ENCODE measurements at places on chromosomes 3 and 15.
A peak's percentile ranks its signal among the peaks of the same experiment; 100 is the strongest.

DNA sequence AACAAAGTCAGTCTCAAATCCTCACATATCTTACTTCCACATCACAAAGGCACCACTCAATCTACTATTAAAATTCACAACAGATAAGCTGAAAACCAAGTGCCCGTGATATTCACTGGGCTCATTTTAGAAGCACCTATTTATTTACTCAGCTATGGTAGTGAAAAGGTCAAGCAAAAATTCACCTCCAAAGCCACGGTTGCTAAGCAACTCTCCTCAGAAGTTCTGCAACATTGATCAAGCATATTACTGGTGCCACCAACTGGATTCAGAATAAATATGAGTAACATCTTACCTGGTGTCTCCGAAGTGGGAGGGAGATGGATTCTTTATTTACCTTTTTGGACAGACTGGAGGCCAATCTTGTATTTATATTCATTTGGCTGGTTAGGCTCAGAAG, 714.8 kb downstream of the FHIT start:
- DNase-seq = no peak

GRCh38 chr3:47420511-47421484, 40.0 kb downstream of the PTPN23 start:
- peak; percentile 95 for DNase-seq

GRCh38 chr3:127119693-127120464, 73.1 kb upstream of the PRR23E start:
- DNase-seq = no peak

- DNase-seq = no peak
These were observed 86.0 kb upstream of the VGLL3 start for GRCh38 chr3:87076946-87077345.

GRCh38 chr15:63502843-63503738, 1.3 kb upstream of the USP3 start:
- DNase-seq = peak; percentile 98

GRCh38 chr3:98786364-98787006, 23.3 kb downstream of the ST3GAL6 start:
- peak; percentile 54 for DNase-seq

GRCh38 chr15:35720019-35720418, 174.1 kb upstream of the DPH6 start:
- no peak for DNase-seq

GRCh38 chr15:42285034-42285433, 11.8 kb upstream of the TMEM87A start:
- DNase-seq = no peak

- no peak for DNase-seq
These were observed 7.9 kb upstream of the TSEN2 start for GRCh38 chr3:12476238-12476897.

GRCh38 chr15:68211656-68212320, 6.7 kb upstream of the CALML4 start:
- DNase-seq = no peak

DNA sequence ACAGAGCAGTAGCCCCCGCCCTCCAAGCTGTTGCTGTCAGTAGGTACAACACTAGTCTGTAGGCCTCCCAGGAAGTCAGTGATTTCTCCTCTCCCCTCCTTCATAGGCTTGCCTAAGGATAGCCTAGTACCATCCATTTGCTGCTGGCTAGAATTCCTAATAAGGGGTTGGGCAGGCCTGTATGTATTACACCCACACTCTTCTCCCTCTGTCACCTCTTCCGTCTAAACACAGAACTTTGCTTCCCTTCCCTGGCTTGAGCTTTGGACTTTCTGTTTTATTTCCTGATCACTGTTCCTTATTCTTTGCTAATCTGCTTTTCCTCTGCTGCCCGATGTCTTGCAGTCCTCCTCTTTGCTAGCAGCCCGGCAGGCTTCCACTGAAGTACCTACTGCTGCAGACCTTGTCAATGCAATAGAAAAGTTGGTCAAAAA, 93.4 kb upstream of the UMPS start:
- DNase-seq = peak; percentile 61

DNA sequence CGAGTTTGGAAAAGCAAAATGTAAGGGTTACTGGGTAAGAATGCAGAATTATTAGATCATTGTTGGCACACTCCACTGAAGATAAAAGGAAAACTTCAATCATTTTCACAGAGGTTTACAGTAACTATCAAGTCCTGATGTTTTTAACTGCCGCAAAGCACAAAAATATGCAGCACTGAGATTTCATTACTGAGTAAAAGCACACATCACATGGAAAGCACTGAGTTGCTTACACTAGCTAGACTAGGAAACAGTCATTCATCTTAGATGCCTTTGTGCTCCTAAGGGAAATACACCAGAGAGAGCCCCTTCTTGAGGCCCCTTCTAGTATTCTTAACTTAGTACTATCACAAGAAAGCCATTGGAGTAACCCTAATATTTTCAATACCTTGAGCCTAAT, 11.8 kb upstream of the P2RY1 start:
- no peak for DNase-seq

GRCh38 chr3:1609416-1609815, 489.2 kb upstream of the CNTN4 start:
- no peak for DNase-seq

DNA sequence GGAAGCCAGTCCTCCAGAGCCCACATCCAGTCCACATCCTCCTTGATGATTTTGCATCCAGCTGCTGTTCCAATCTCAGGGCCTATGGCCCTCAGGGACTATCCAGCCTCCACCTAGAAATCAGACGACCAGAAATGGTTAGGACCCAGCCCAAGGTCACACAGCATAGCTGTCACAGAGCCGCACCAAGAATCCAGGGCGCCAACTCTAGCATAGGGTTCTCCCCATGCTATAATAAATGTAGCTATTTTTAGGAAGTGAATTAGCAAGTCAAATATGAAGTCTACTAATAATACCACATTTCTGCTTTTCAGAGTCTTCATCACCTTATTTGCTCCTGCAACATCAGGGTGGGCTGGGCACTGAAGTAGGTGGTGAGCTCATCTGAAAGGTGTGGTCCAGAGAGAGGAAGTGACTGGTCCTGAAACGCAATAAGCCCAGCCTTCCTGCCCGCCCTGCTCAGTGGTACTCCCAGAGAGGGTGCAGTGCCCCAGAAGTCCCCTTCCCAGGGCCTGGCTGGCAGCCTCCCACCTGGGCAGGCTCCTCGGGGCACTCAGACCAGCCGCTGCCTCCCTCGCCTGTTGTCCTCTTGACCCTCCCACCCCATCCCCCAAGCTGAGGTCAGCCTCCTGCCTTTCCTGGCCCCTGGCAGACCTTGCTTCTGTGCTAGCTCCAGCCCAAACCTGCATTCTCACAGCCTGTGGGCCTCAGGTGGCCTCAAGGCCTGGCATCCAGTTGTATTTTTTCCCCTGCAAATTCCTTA, 17.6 kb upstream of the CYP11A1 start:
- peak; percentile 19 for DNase-seq

DNA sequence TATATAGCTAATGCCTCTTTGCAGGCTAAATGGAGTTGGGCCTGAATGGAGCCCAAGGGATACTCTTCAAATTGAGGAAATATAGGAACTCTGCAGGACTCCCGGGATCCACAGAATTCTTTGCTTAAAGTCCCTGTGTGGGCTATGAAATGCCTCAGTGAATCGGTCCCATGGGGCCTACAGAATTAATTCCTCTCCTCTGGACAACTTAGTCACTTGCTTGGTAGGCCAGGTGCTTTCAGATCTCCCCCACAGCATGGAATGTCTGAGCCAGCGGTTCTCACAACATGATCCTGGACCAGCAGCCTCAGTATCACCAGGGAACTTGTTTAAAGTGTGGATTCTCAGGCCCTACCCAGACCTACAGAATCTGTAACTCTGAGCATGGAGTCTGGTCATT, 15.1 kb upstream of the PRICKLE2 start:
- DNase-seq = no peak

DNA sequence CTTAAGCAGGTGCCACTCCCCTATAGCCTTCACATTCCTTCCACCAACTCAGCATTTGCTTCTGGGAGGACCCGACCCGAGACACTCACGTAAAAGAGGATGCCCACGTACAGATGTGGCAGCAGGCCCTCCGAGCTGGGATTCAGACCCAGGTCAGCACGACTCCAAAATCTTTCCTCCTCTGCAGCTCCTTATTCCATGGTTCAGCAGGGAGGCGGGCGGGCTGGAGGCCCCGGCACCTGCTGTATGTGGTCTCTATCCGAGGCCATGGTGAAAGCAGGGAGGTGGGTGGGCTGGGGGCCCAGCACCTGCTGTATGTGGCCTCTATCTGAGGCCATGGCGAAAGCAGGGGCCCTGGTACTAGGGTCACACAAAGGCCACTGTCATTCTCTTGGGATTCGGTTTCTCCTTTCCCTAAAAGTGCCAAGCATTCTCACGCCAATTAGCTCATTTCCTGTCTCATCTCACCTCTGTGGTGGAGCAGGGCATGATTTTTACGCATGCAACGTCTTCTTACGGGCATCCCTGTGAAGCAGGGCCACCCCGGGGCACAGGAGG, 5.9 kb upstream of the MUC4 start:
- DNase-seq = no peak

- no peak for DNase-seq
These were observed 102.5 kb upstream of the MME start for GRCh38 chr3:154977666-154978065.

DNA sequence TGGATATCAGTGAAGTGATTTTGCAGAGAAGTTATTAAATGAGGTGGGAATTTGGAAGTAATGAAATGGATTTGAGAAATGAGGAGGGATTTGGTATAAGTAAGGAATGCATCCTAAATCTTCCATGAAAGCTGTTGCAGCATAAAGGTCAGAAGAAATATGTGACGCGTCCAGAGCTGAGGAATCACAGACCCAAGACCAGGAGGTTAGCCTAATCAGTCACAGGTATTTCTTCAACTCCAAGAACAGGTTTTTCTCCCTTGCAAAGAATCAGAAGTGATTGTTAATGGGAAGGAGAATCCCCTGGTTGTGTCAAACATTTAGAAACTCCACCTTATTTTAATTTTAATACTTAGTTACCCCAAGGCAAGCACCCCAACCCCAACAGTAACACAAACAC, 253.2 kb downstream of the MEX3B start:
- no peak for DNase-seq

DNA sequence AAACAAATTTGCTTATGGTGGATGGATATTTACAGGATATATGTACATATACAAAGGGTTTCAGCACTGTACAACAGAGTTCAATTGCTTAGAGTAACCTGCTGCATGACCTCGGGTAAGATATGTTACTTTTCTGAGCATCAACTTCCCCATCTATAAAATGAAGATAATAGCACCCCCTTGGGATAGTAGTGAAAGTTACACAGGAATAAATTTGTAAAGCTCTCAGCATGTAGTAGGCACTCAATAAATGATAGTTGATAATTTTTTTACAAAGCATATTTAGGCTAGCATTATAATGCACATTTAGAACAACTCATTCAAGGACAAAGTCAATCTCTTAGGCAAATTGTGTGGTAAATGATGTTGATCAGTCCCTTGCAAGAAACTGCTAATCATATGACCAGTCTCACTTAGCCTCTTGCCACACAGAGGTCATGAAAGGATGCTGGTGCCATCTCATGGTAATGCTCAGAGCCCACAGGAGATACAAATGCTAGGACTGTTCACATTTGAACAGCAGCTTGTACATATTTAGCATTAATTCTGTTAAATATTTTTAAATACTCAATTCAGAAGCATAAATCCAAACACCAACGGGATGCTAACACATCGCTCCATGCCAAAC, 123.9 kb downstream of the MAGI1 start:
- DNase-seq = no peak

DNA sequence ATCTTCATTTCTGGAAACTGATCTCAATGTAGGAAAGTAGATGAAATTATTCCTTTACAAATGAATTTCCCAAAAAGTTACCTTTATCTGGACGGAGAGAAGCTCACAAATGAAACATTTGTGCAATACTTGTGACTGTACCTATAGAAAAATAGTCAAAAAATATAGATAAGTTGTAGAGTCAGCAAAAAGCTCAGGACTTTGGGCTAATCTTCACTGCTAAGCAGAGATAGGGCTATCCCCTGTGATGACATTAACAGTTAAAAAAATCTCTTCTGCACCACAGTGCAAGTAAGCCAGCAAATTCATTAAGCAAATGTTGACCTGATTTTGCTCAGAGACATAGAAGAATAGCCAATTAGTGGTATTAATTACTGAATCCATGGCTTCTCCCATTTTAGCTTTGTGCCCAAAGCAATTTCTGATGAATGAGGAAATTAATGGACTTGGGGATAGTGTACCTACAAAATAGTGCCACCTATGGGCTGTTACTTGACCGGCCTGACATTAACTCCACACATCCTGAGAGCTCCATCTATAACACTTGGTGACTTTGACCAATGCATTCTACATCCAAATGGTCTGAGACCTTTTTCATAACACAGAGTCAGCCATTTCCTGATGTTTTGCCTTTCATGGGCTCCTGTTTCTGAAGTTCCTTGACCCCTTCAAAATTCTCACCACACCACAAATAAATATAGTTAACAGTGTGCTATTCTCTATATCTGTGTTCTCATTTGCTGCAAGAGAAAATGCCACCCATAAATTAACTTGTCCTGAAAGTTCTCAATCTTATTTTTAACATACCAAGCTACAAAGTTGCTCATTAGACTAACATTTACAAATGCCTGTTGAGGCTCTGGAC, 105.0 kb downstream of the SSR3 start:
- peak; percentile 21 for DNase-seq

GRCh38 chr3:171953301-171954022, 85.9 kb upstream of the FNDC3B start:
- no peak for DNase-seq

GRCh38 chr3:56737006-56737405, 53.9 kb upstream of the TASOR start:
- no peak for DNase-seq

- no peak for DNase-seq
These were observed 2.1 kb downstream of the RPP25 start for GRCh38 chr15:74954515-74954914.

- DNase-seq = no peak
These were observed 74.8 kb downstream of the SNTN start for GRCh38 chr3:63727233-63727632.

- no peak for DNase-seq
These were observed 21.7 kb downstream of the DZIP1L start for GRCh38 chr3:138093721-138094120.

GRCh38 chr3:194046531-194046930, 89.4 kb upstream of the HES1 start:
- peak; percentile 23 for DNase-seq

- no peak for DNase-seq
These were observed 159.6 kb downstream of the MFSD1 start for GRCh38 chr3:158961471-158961870.

GRCh38 chr15:52336529-52336928, 40.9 kb upstream of the MYO5C start:
- no peak for DNase-seq

DNA sequence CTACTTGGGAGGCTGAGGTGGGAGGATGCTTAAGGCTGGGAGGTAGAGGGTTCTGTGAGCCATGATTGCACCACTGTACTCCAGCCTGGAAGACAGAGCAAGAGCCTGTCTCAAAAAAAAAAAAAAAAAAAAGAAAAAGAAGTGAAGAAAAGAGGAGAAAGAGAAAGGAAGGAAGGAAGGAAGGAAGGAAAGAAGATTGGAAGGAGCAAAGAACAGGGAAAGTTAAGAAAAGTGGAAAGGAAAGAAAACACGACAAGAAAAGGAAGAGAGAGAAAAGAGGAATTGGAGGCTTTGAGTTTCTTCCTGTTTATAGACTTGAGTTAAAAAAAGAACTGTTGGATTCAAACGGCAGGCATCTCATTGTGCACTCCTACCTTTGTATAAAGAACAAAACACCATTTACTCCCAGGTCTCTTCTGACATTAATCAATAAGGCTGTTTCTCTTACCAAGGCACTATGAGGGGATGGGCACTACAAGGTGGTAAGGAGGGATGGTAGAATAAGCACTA, 73.5 kb downstream of the EDEM1 start:
- peak; percentile 12 for DNase-seq

- DNase-seq = no peak
These were observed 133.5 kb upstream of the ZPLD1 start for GRCh38 chr3:102301155-102301880.
